NCI-H345 (cell line): ENCODE measurements at places on chromosomes 5 and 9.

DNA sequence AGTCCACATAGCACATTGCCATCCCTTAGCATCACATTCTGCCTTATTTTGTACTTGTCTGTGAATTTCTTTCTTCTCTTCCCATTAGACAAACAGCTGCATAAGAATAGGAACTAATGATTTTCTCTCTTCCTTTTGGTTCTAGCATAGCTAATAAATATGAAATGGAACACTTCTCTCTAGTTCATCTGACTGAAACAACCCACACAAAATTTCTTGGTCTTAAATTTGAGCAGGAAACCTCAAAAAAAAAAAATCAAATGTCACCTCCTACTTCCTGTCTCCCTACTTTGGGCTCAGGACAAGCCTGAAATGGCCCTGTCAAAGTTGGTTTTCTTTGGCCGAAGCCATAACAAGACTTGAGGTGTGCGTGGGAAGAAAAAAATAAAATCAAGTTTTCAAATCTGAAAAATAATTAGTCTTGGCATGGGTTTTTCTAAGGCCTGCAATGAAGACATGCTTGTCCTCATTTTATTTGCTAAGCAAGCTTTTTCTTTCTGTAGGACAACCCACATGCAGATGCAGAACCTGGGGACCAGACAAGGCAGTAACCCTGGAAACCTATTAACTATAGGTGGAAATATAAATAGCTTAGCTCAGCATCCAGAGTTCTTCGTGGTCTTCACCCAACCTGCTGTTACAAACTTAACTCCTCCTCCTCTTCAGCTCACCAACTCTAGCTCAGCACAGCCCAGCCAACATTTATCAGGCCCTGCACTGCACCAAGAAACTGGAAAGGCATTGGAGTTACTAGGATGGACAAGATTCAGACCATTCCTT is 523.5 kb upstream of the KLF4 start:
- no peak for DNase-seq

DNA sequence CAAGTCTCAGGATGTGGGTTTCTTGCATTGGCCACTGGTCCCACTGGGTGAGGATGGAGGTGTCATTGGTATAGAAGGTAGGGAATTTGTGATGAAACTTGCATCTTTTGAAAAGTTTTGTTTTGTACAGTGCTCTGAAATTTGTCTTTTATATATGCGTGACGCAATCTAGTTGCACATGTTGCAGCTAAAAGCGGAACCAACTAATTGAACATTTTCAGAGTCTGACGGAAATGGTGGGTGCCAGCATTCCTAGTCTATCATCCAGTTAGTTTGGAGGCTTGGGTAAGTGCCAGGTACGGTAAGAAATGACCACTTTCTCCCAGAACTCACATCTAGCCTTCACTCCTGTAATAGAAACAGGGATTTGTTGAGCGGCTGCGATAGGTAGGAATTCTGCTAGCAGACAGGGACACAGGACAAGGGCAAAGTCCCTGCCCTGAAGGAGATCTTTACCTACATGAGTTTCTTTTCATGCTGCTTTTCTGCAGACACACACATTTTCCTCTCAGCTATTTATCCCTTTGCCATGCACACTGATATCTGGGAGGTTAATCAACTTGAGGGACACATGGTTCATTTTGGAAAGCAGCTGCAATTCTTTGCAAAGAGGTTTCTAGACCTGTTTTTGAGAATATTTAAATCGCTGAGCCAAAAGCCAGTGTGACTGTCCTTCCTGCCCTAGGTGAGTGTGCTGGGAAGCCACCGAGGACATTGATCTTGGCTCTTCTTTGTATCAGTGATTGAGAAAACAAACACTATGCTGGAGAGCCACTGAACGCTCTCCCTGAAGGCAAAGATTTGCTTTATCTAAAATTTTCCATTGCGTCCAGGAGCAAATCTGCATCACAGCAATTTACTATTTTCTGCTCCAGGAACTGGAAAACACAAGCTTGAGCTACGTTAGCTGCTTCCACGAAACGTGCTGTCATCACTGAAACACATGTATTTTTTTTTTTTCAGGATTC is 89.7 kb downstream of the DAP start:
- no peak for DNase-seq

DNA sequence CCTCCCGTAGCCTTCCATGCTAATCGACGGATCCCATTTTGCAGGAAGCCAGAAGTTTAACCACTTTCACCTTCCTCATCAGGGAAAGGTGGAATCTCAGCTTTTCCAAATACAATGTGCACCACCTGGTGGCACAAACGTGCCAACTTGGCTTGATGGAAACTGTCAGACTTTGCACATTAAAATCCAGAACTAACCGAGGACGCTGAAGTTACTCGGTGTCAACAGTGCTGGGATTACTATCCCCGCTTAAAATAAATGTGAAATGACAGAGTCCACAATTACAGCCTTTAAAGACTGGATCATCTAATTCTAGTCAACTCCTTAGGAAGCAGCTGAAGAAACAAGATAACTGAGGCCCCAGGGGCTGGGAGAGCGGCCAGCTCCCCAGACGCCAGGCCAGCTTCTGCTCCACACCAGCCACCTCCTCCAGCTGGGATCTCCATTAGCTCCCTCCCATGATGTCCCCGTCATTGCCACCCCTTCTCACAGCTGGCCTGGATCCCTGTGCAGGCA is 50.1 kb upstream of the RETREG1 start:
- DNase-seq = peak; percentile 19

DNA sequence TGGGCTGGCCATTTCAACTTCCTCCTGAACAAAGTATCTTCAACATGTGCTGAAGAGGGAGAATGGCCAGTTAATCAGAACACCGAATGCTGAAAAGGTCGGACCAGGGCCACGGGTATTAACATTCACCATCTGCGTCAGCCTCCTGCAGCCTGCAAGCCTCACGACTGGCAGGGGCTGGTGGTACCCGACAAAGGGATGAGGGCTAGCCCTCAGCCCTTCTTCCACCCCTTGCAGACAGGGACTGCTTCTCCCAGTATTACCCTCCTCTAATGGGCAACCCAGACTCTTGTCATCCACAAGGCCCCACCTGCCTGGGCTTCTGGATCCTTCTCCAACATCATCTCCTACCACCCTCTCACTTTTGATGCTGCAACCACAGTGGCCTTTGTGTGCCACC is 246.6 kb downstream of the FSTL4 start:
- DNase-seq = no peak

DNA sequence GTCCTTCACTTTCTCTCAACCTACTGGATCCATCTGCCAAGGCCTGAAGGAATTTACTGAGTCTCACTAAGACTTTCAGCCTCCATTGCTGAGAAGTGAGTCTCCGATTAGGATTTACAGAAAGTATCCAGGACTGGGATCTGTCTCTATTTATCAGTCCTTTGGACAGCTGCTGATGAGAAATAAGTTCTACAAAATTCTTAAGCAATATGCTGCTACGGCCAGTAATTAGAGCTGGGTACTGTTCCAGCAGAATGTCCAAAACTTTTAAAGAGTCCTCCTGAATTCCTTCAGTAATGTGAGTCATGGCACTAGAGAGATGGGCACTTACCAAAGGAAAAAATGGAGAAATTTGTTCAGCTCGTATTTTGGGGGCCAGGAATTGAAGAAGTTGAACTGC is 5.9 kb downstream of the TEX10 start:
- DNase-seq = no peak

GRCh38 chr5:76579166-76579937 is 43.9 kb downstream of the F2RL2 start:
- no peak for DNase-seq

GRCh38 chr5:136840601-136841000 is 475.3 kb upstream of the TRPC7 start:
- no peak for DNase-seq

DNA sequence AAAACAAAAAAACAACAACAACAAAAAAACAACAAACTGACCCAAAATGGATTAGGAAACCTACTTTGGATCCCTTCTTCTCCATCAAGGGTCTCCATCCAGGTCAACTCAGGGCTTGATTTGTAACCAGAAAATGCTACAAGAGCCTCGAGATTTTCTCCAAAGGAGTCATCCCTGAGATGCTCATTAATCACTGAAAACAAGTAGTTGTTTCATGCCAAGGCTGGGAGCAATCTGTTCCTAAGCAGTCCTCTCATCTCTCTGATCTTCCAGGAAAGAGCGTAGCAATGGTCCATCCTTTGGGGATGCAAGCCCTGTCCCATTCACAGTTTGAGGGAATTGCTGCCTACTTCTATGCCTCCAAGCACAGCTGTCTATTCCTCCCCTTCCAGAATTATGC is 203.0 kb upstream of the MAP3K1 start:
- DNase-seq = no peak

GRCh38 chr9:115604831-115605483 is 487.0 kb upstream of the TNC start:
- DNase-seq = no peak

DNA sequence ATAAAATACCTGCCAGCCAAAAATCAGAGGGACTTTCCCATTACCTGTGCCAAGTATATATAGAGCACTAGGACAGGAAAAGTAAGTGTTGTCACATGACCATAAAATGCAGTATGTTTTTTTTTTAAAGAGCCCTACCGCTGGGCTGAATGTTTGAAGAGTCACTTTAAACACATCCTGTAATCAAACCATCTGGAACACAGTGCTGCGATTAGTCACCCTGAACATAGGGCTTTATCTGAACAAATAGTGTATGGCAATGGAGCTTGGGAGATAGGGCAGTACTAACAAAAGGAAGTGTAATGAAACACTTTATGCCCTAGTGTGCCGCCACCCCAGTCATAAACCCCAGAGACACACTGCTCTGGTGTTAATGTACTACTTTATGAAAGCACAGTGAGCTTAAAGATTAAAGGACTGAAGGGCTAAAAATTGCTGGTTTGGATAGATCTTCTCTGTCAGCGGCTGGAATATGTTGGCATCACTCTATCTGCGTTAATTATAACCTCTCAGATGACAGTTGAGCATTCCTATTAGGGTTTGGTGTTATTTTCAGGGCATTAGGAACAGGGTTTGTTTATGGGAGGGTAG is 90.4 kb downstream of the ZNF608 start:
- peak; percentile 94 for DNase-seq

GRCh38 chr9:134811673-134812342 is 68.8 kb upstream of the FCN2 start:
- DNase-seq = no peak

GRCh38 chr5:57675236-57675635 is 192.6 kb upstream of the ACTBL2 start:
- no peak for DNase-seq

- DNase-seq = no peak
These were observed 401.1 kb upstream of the TRPC7 start for GRCh38 chr5:136766456-136766855.

- DNase-seq = no peak
These were observed 15.2 kb downstream of the FNBP1 start for GRCh38 chr9:130027533-130028365.

DNA sequence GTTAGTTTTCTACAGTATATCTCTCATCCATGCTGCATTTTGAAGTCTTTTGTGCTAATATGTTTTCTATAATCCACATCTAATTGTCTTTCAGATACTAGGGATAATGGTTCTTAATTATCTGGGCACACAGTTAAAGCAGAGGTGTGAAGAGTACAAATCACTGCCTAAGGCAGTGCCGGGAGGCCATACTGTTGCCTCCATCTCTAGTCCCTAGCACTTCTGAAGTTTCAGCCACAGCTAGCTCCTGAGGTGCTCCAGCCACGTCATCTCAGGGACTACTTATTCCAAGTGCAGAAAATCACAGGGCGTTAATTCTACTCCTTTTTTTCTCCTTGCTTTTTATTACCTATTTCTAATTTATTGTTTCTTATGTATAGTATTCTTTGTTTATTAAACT is 760.0 kb upstream of the FAM174A start:
- no peak for DNase-seq

DNA sequence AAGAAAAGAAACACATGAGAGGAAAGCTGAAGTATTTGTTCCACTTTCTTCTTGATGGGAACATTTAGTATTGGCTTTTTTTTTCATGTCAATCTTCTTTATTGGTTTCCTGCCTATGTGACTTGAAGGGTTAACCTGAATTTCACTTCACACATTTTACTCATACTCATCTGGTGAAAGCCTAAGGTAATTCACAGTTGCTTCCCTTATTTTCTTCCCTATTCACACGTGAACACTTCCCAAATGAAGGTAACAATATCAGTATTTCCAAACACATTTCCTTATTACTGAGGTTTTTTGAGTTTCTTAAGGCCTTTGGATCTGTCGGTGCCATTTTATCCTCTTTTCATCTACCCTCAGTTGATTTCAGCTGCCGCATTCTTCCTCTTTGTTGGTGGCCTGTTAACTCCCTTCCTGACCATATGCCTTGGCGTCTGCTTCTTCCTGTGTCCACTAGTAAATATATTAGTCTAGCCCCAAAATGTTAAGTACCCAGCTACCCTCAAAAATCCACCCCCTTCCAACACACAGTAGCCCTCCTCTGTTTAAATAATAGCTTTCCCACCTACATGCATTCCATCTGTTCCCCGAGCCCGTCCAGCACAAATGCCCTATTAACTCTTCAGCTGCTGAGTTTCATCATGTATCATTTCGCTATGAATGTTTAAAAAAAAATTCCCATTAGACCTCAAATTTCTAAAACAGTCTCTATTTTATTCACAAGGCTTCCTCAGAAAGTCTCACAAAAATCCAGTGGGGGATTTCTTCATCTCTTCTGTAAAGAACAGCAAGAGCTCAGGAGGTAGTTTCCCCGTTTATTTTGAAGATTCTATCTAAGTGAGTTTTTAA is 97.3 kb downstream of the USP20 start:
- DNase-seq = no peak

DNA sequence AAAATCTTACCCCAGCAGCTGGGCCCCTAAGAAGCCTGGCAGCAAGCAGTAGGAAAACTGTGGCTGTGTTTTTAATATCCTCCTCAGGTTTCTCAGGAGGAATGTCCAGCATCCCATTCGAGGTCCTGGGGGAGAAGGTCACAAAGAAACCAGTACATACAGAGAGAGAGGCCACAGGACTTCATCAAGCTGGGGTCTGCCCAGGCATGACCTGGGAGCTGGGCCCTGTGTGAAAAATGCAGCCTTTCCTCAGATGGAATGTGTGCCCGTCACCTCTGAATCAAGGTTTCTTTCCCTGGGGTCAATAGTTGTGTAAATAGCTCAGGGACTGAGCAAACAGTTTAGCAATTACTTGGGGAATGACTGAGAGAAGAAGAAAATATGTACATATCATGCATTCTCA is 33.9 kb upstream of the RAD23B start:
- DNase-seq = no peak

DNA sequence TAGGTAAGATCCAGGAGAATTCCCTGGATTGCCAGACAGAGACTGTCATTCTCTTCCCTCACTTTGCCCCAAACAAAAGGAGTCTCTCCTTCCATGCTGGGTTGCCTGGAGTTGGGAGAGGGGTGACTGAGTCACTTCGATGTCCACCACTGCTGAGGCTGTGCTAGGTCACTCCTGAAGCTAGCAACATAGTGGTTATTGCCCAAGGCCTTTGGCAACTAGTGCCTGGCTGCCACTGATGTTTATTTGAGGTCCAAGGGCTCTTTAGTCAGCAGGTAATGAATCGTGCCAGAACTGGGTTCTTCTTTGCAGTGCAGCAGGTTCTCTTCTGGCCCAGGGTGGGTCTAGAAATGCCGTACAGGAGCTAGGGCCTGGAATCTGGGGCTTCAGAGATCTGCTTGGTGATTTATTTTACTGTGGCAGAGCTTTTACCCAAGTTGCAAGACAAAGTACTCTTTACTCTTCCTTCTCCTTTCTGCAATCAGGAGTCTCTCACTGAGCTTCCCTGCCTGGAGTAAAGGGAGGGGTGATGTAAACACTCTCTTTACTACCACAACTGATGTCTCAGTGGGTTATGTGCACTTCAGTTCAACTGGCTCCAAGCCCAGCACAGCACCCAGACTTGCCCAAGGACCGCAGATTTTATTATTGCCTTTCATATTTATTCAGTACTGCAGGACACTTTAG is 155.7 kb upstream of the SH3GL2 start:
- DNase-seq = peak; percentile 19
